Memory B cell (primary cell): ENCODE measurements at places on chromosomes 6 and 20.

DNA sequence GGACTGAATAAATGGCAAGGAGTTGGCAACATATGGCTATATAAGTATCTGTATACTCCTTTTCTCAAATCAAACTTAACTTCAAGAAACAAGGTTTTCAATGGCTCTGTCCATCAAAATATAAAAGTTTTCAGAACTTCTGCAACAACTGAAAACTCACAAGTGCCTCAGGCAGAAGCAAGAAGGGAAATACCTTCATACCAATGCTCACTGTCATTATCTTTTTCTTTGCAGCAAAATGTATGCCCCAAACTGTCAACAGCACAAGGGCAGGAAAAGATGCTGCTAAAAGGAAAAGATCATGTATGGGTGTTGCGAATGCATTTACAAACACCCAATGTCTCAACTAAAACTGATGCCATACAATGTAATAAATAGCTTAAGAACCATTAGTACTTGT, 45.9 kb downstream of the PTPRK start:
- DNase-seq: no peak

DNA sequence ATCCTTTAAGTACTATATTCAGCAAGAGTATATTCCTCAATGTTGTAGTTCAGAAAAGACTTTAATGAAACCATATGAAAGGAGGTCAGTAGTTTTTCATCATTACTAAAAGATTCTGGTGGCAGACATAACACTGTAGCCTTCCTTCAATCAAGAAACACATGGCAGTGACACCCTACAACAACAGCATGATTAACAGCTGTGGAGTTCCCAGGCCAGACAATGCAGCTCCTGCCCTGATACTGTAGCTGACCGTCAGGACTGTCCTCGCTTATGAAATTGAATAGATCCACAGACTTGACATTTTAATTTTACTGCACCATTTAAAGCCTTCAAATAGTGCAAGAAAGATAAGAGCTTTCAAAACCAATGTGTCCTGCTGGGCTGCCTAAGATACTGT, 43.6 kb downstream of the USP45 start:
- no peak for DNase-seq

GRCh38 chr6:43150051-43150751, 20.9 kb upstream of the SRF start:
- no peak for DNase-seq

GRCh38 chr6:168916576-168917211, 337.0 kb downstream of the THBS2 start:
- no peak for DNase-seq

DNA sequence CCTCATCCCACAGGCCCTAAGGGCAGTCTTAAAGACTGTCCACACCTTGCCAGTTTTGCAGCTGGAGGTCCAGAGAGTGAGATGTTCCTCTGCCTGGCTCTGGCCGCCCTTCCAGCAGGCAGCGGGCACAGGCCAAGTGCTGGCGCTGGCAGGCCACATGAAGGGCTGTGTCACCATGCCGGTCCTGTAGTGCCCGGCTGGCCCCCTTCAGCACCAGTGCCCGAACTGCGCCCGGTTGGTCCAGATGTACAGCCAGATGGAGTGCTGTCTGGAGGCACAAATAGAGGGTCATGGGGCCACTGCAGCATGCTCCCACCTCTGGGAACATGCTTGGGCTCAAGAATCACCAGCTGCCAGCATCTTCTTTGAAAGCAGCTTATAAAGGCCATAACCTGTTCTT, 3.8 kb downstream of the NFKBIE start:
- DNase-seq: no peak

DNA sequence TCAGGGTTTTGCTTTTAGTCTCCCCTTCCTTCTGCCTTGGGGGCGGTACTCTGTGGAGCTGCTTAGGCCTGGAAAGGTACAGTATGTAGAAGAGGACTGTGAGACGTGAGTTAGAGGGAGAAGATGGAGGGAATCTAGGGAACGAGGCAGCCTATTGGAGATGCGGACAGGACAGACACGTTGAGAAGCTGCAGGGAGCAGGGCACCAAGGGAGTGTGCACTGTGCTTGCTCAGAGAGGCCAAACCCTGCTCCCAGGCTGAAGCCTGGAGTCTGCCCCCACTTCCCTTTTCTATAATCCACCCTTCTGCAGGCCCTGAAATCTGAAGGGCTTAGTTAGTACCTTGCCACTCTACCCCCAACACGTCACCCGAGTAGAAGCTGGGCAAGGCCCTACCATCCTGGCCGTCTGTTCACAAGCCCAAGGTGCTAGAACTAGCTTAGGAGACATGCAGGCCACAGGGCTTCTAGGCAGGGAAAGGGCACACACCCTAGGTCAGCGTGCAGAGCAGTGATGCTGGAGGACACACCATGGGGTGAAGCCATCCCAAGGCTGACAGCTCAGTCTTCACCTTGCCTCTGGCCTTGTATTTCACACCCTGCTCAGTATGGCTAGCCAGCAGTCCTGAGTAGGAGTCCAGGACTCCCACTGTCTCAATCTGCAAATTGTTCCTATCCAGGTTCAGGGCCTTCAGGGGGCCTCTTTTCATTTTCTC, 6.9 kb downstream of the TP53INP2 start:
- DNase-seq: no peak

DNA sequence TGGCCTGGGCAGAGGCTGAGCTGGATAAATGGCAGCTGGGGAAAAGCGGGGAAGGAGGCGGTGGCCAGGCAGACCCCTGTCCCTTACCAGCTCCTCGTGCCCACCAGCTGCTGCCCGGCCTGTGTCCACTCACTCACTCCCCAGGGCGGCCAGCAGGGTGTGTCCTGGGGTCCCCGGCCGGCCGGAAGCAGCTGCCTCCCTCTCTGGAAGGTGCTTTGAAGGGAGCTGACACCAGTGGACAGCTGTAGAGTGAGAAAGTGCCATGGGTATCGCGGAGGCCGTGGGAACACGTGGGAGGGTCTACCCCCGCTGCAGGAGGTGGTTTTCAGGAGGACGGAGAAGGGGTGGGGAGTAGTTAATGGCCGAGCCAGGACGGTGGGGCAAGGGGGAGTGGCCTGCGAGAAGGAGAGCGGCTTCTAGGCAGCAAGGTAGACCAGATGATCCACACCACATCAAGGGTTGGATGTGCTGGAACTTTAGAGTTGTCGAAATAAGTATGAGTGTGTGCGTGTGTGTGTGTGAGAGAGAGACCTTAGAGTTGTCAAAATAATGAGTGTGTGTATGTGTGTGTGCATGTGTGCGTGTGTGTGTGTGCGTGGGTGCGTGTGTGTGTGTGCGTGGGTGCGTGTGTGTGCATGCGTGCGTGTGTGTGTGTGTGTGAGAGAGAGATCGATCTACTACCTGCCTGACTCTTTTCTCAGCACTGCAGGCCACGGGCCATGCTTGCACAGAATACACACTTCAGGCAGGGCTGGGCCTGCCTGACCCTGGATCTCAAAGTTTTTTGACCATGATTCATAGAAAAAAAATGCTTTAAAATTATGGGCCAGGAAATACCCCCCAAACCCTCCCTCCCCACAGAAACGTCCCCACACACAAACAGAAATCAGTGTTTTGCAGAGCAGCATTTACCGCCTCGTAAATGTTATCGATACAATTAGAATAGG, 43.9 kb downstream of the CDH4 start:
- DNase-seq: no peak

- DNase-seq: no peak
Measured at GRCh38 chr6:37011656-37012378, 6.4 kb downstream of the FGD2 start.

- no peak for DNase-seq
Measured at GRCh38 chr6:36317623-36318022, 19.1 kb downstream of the BNIP5 start.
